ENCODE measurements at places on chromosomes 3 and 15.

DNA sequence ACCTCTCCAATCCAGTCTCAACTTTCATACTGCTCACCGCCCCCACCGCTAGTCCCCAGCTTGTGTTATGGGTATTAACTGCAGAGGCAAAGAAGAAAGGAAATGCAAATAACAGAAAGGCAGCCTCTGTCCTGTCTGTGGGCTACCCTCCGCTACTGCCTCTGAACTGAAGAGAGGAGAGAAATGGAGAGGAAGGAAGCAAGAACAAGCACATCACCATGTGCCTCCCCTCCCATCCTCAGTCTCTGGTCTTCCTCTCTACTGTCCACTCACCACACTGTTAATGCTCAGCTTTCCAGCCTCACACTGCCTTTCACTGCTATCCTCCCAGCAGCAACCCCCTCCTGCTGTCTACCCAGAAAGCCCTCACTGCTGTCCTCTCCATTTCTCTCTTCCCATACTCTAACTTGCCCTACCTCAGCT lies 139.0 kb upstream of the SLC2A2 start:
- DNase-seq = no peak

DNA sequence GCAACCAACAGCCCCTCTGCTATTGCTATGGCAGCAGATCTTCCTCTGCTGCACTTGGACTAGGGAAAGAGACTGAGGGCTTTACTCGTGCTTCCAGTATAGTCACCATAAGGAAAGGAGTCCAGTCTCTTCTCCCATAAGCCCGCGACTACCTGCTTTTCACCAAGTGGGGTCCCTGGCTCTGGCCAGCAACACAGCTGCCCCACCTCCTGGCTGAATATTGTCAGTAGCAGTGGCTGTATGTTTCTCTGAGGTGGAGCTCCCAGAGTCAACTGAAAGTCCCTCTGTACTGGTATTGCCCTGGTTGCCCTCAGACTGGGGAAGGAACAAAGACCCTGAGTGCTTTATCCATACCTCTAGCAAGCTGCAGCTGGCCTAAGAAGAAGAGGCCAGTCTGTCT lies 719.6 kb downstream of the SQOR start:
- no peak for DNase-seq

- no peak for DNase-seq
Observed at GRCh38 chr3:27340534-27340933, 28.6 kb downstream of the NEK10 start.

DNA sequence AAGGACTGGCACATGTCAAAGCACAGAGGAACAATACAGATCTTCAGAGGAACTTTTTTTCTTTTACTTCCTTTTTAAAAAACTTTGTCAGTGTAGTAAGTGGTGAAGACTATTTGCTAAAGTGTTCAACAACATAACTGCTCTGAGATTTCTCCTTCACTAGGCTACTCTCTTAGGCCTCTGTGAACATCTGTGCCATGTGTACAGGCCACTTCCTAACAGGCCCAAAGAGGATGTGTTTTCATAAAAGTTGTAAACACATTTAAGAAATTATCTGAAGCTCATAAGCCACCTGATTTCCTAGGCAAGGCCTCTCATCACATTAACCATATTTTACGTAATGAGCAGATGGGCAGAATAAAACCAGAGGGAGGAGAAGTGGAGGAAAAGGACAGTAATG lies 235.4 kb downstream of the FHIT start:
- no peak for DNase-seq

Measured in GM19239 (cell line).